RPMI7951 (cell line): ENCODE measurements at places on chromosomes 13 and 19. TPM values are rescaled to one million over a fixed set of nuclear protein-coding genes. Genes with fewer than 3 reads are reported as not detected.

ETV2 gene
- total RNA-seq: 0.39 and 1.1 TPM in 2 replicates

TNFSF11 gene
- 0.10 TPM in 1 of 2 replicates, not detected in the other for total RNA-seq

KLK2 gene
- not detected in 2 replicates for total RNA-seq

SRRM5 gene
- total RNA-seq: 0.10 and 0.12 TPM in 2 replicates

EPSTI1 gene
- total RNA-seq: 7.9 and 8.4 TPM in 2 replicates

ARHGAP45 gene
- 0.98 and 1.3 TPM in 2 replicates for total RNA-seq

SLC7A9 gene
- total RNA-seq: not detected in 2 replicates

ZNF583 gene
- total RNA-seq: 2.1 and 3.5 TPM in 2 replicates

MBD3L2 gene
- total RNA-seq: not detected in 2 replicates

ZNF418 gene
- 2.1 and 3.1 TPM in 2 replicates for total RNA-seq

MCEMP1 gene
- total RNA-seq: not detected in 2 replicates

TMEM221 gene
- not detected in 2 replicates for total RNA-seq

ADAMTSL5 gene
- 1.6 and 3.8 TPM in 2 replicates for total RNA-seq

GPR12 gene
- not detected in 2 replicates for total RNA-seq

FGF14 gene
- total RNA-seq: 0.10 and 0.12 TPM in 2 replicates

LSR gene
- 1.8 TPM in 2 replicates for total RNA-seq

DCT gene
- under 0.01 TPM in 1 of 2 replicates, not detected in the other for total RNA-seq

KCTD12 gene
- 16.2 and 18.5 TPM in 2 replicates for total RNA-seq

OLFM4 gene
- not detected in 2 replicates for total RNA-seq

CD70 gene
- total RNA-seq: 0.39 and 1.2 TPM in 2 replicates

PALM gene
- 0.10 TPM in 1 of 2 replicates, not detected in the other for total RNA-seq

RTBDN gene
- total RNA-seq: 0.68 TPM in 1 of 2 replicates, not detected in the other

ZNF57 gene
- total RNA-seq: 4.9 and 5.0 TPM in 2 replicates

KCNJ14 gene
- total RNA-seq: 0.48 and 1.1 TPM in 2 replicates

NALCN gene
- 2.9 and 3.2 TPM in 2 replicates for total RNA-seq

ARMC6 gene
- total RNA-seq: 46.2 and 54.1 TPM in 2 replicates

ZNF793 gene
- 0.24 and 0.49 TPM in 2 replicates for total RNA-seq

PLA2G4C gene
- total RNA-seq: 5.9 and 6.8 TPM in 2 replicates

CDX2 gene
- total RNA-seq: not detected in 2 replicates

ZNF493 gene
- 5.1 and 6.6 TPM in 2 replicates for total RNA-seq

NRTN gene
- total RNA-seq: not detected in 2 replicates

TBXA2R gene
- total RNA-seq: 4.3 and 4.4 TPM in 2 replicates

THSD1 gene
- 2.8 and 3.5 TPM in 2 replicates for total RNA-seq

PRDX2 gene
- 443 and 513 TPM in 2 replicates for total RNA-seq

KIR3DL1 gene
- not detected in 2 replicates for total RNA-seq

GPR183 gene
- 4.9 and 5.1 TPM in 2 replicates for total RNA-seq

SLC7A1 gene
- total RNA-seq: 11.1 and 12.6 TPM in 2 replicates

NEK3 gene
- total RNA-seq: 9.9 and 12.6 TPM in 2 replicates

VSIG10L gene
- total RNA-seq: 1.3 and 1.7 TPM in 2 replicates

URAD gene
- not detected in 2 replicates for total RNA-seq

ZNF574 gene
- 18.1 and 20.6 TPM in 2 replicates for total RNA-seq

ZNF8 gene
- total RNA-seq: 4.3 and 4.8 TPM in 2 replicates

IL12RB1 gene
- total RNA-seq: 2.3 and 4.3 TPM in 2 replicates

ZNF91 gene
- 16.9 and 27.0 TPM in 2 replicates for total RNA-seq

MEIOSIN gene
- 0.10 TPM in 1 of 2 replicates, not detected in the other for total RNA-seq

SYT5 gene
- total RNA-seq: 0.10 and 0.36 TPM in 2 replicates

NOVA2 gene
- not detected in 2 replicates for total RNA-seq

C2CD4C gene
- not detected in 2 replicates for total RNA-seq

ZNF681 gene
- 2.3 and 3.8 TPM in 2 replicates for total RNA-seq

CSNK1A1L gene
- not detected in 2 replicates for total RNA-seq

MRPL34 gene
- 77.3 and 79.5 TPM in 2 replicates for total RNA-seq
